GM23248 (cell line): ENCODE measurements at places on chromosomes 1 and 21. TPM values are rescaled to one million over a fixed set of nuclear protein-coding genes. Genes with fewer than 3 reads are reported as not detected.

DNA sequence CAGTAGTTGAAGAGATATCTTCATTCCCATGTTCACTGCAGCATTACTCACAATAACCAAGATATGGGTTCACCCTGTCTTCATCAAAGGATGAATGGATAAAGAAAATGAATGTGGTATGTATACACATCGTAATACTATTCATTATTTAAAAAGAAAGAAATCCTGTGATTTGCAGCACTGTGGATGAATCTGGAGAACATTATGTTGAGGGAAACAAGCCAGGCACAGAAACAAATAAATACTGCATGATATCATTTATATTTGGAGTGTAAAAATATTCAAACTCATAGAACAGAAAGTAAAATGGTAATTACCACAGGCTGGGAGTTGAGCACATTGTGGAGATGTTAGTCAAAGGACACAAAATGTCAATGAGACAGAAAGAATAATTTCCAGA, 977.2 kb downstream of the AMY1C start:
- DNase-seq = no peak

- peak; percentile 78 for DNase-seq
These were observed 31.1 kb downstream of the AHDC1 start for GRCh38 chr1:27572679-27573426.

Gene EXO1
- total RNA-seq = 6.2 and 14.2 TPM in 2 replicates

Gene CDK18
- not detected in 2 replicates for total RNA-seq

GRCh38 chr21:36263797-36264196, 56.2 kb upstream of the MORC3 start:
- no peak for DNase-seq

GRCh38 chr1:166980818-166981217, 5.5 kb upstream of the ILDR2 start:
- no peak for DNase-seq

- no peak for DNase-seq
These were observed 392.7 kb downstream of the NPHP4 start for GRCh38 chr1:5599541-5599940.

GRCh38 chr21:16455978-16456377, 726.2 kb downstream of the USP25 start:
- no peak for DNase-seq

DNA sequence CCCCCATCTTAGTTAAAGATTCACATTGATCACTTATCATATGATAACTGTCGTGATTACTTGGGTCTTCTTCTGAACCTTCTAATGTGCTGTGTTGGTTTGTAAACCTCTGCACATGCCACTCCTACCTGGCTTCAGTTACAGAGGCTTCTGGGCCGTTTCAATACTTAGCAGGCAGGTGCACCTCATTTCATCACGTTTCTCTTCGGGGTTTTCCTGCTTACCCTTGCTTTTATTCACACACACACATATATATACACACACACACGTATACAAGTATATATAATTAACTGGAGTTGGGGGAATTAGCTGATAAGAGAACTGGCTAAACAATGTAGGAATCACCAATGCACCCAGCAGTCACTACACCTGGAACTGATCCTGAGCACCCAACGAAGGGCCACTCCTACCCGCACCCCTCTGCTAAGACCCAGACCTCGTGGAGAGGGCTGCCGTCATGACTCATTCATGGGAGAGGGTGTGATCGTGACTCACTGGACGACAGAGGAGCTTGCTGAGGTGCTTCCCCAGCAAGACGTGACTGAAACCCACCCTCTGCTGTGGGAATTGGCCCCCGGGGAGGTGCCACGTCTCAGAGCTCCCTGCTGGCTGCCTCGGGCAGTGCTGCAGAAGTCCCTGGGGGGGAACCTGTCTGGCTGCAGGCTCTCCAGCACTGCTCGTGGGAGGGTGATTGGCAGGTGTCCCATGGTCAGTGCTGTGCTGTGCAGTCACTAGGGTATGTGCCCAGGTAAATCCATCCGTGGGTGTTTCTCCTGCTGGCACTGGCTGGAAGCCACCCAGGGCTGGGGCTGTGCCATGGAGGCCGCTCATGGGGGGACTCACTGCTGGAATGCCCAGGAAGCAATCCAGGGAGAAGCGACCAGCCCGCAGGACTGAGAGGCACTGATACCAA, 166.6 kb downstream of the DYRK1A start:
- DNase-seq = peak; percentile 23

DNA sequence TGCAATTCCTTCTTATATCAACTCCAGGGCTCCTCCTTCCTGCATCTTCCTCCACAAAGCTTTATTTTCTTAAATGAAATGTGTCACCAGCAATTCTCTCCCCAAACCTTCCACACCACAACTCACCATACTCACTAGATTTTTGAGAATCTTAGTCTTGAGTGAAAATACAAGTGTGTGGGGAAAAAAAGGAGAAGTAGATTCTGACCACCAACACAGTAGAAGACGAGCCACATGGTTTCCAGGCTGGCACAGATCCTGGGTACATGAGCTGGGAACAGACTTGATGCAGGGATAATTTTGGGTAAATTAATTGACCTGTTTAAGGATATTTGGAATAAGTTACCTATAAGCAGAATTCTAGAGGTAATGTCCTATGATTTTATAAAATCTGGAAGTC, 72.8 kb upstream of the KCNJ15 start:
- DNase-seq = no peak

GRCh38 chr1:206023695-206024094, at the start of gene CTSE:
CTSE (minus strand) TSS chr1:206023895; CDS start chr1:206023791, 104 bp downstream.
- no peak for DNase-seq

Gene TMCO2
- total RNA-seq = not detected in 2 replicates

Gene TTC22
- not detected in 2 replicates for total RNA-seq

- peak; percentile 66 for DNase-seq
These were observed 560 bp downstream of the PLEKHM2 start for GRCh38 chr1:15684468-15685291.

GRCh38 chr1:5947978-5948680, 44.1 kb downstream of the NPHP4 start:
- peak; percentile 32 for DNase-seq
